ENCODE measurements at places on chromosomes 16 and 17.
A peak's percentile ranks its signal among the peaks of the same experiment; 100 is the strongest.

GRCh38 chr17:76992891-76993290 lies 124.7 kb downstream of the MGAT5B start:
- DNase-seq, result no peak

- no peak for DNase-seq
Observed at GRCh38 chr17:80712606-80713005, 168.0 kb downstream of the RPTOR start.

DNA sequence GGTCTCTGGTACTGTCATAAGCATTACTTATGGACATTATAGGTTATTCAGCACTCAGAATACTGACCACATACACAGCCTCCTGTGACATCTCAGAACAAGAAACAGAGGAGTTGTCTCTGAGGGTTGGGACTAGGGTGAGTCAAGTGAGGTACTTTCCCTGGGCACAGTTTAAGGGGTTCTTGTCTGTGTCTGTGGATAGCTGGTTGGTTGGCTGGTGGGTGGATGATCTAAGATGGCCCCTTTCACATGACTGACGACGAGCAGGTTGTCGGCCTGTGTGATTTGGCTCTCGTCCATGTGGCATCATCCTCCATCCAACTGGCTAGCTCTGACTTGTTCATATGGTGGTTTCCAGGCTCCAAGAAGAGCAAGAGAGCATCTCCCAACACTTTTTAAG lies 163.9 kb downstream of the PRKCB start:
- no peak for DNase-seq

GRCh38 chr16:16007743-16008111 lies 58.3 kb downstream of the ABCC1 start:
- no peak for DNase-seq

GRCh38 chr17:43578699-43579565 lies 32.8 kb upstream of the ETV4 start:
- DNase-seq, result peak; percentile 17

DNA sequence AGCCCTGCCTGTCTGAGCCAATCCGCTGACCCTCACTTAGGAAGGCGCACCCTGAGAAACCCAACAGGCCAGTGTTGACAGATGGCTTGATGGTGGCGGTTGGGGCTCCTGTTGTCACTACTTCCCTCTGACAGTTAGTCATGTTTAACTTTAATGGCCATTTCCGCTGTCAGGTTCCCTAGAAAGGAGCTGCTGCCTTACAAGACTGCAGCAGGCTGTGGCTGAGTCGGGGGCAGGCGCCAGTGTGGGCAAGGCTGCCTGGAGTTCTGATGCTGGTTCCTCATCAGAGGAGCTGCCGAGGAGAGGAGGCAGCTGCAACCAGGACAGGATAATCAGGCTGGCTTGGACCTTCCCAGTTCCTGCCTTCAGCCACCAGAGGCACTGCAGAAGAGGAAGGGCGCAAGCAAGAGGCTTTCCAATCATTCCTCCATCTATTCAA lies 223.2 kb upstream of the DYNLRB2 start:
- peak; percentile 24 for DNase-seq

GRCh38 chr17:5895276-5895675 lies 174.9 kb upstream of the WSCD1 start:
- no peak for DNase-seq

- peak; percentile 46 for DNase-seq
Observed at GRCh38 chr16:30525844-30526136, 576 bp downstream of the ZNF768 start.

- no peak for DNase-seq
Observed at GRCh38 chr16:27740496-27741201, 190.7 kb downstream of the KATNIP start.

- DNase-seq, result no peak
Observed at GRCh38 chr16:86540894-86541293, 14.1 kb downstream of the MTHFSD start.

DNA sequence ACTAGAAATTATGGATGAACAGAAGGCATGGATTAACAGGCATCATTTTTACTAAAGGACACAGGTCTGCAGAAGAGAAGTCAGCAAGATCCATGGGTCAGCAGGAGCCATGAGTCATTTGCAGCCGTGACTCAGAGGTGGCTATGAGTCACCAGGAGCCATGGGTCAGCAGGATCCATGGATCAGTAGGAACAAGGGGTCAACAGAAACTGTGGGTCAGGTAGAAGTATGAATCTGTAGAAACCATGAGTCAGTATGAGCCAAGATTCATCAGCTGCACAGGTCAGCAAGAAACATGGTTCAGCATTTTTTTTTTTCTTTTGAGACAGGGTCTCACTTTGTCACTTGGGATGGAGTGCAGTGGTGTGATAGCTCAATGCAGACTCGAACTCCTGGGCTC lies 58.2 kb upstream of the HS3ST4 start:
- DNase-seq, result peak; percentile 88

GRCh38 chr17:64172510-64172909 lies 42.6 kb upstream of the ERN1 start:
- no peak for DNase-seq

GRCh38 chr16:2925951-2926649 lies 14.4 kb downstream of the FLYWCH1 start:
- no peak for DNase-seq

GRCh38 chr17:29732613-29733012 lies 109.9 kb upstream of the CORO6 start:
- peak; percentile 93 for DNase-seq

GRCh38 chr17:35780950-35781349 lies 14.5 kb downstream of the MMP28 start:
- no peak for DNase-seq

- no peak for DNase-seq
Observed at GRCh38 chr17:58280480-58281217, at the start of gene MPO. Gene MPO, minus strand, starts transcription at chr17:58280935. Its CDS starts 177 bp downstream, at chr17:58280758.

GRCh38 chr17:66191593-66192377 lies at the start of gene CEP112:
Gene CEP112, minus strand, starts transcription at chr17:66192133.
- peak; percentile 84 for DNase-seq

All from ACHN (cell line).